WTC11 (cell line): ENCODE measurements at places on chromosomes 5 and 9. TPM values are rescaled to one million over a fixed set of nuclear protein-coding genes. Genes with fewer than 3 reads are reported as not detected.

Gene BHMT
- total RNA-seq, result 1.1 to 1.2 TPM (median 1.1 TPM) in 3 replicates

GRCh38 chr5:3310541-3311261, 284.9 kb upstream of the IRX1 start:
- H3K36me3 ChIP-seq, result 0 out of 2 replicates have a peak, but pooled peaks cover 5% of the 10 kb centered on the region
- H3K4me1 ChIP-seq, result no peaks in the 10 kb centered on the region
- no peak overlapping the region for H3K27ac ChIP-seq
- no peaks in the 10 kb centered on the region for H3K27me3 ChIP-seq
- DNase-seq, result no peak

DNA sequence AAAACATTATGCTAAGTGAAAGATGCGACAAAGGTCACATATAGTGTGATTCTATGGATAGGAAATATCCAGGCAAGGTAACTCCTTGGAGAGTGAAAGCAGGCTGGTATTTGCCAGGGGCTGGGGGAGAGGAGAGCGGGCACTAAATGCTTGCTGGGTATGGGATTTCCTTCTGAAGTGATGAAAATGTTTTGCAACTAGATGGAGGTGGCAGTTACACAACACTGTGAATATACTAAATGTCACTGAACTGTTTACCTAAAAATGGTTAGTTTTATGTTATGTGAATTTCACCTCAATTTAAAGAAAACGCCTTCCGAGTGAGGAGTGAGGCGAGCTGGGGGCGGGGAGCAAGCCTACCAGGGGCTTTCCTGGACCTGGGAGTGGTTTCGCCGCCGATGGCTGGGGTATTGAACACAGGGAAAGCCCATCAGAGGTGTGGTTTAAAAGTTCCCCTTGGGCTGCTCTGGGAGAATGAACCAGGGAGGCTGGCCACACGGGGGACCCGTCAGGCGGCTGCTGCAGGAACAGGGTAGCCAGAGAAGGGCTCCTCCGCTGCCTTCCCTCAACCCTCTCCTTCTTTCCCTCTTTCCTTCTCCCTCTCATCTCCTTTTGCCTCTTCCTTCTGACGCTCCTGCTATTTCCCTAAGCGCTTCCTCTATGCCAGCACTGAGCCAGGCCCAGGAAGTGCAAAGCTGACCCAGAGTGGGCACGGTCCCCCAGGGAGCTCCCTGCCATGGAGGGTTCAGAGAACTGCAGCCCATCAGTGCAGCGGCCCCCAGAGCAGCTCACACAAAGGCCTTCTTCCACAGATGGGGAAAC, 4.9 kb downstream of the AKNA start:
- no peak overlapping the region for H3K4me3 ChIP-seq
- H3K27me3 ChIP-seq, result no peaks in the 10 kb centered on the region; the same call in 1 of the 2 replicates
- peak overlapping the region; percentile 89 for H3K27ac ChIP-seq
- H3K36me3 ChIP-seq, result peaks cover 9% of the 10 kb centered on the region

Gene ZFP2
- total RNA-seq, result 1.0 to 2.0 TPM (median 1.7 TPM) in 3 replicates

Gene PKD2L2
- total RNA-seq, result 0.21 TPM in 1 of 3 replicates, not detected in the others
